Activated T-cell treated with anti-CD3 and anti-CD28 coated beads for 1 hour (primary cell): ENCODE measurements at places on chromosomes 13 and 19.
A peak's percentile ranks its signal among the peaks of the same experiment; 100 is the strongest.

DNA sequence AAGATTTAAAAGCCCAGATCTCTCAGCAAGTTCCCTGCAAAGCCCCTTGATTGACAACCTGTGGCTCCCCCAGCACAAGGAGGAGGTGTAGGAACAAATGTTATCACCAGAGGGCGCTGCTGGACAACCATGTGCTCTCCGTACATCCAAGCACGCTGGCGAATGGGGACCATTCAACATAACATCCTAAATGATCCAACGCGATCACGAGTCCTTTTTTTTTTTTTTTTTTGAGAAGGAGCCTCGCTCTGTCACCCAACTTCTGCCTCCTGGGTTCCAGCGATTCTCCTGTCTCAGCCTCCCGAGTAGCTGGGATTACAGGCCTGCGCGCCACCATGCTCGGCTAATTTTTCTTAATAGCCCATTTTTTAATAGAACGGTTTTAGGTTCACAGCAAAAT lies 52.0 kb downstream of the NWD1 start:
- peak; percentile 64 for DNase-seq

- DNase-seq, result no peak
These were observed 1422.1 kb downstream of the PCDH9 start for GRCh38 chr13:65808061-65808460.

- no peak for DNase-seq
These were observed 8.3 kb downstream of the ZNF160 start for GRCh38 chr19:53094754-53095575.

- DNase-seq, result no peak
These were observed 12.6 kb upstream of the METTL21C start for GRCh38 chr13:102707467-102707866.

- no peak for DNase-seq
These were observed 31.2 kb downstream of the MPHOSPH8 start for GRCh38 chr13:19664481-19665230.

- no peak for DNase-seq
These were observed 273.7 kb downstream of the DIAPH3 start for GRCh38 chr13:59890054-59890453.

DNA sequence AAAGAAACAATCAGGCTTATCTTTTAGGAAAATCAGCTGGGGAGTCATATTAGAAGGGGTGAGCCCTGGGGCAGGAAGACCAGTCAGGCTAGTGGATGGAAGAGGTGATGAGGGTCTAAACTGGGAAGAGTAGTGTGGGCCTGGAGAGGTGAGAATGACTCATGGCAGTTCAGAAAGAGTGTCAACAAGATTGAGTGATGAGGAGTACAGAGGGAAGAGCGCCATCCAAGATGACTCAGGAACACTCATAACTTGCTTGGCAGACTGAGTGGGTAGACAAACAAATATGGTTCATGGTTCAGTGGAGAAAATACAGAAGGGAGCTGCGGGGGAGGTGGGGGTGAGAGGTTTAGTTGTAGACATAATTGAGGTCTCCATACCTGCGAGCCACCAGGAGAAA lies 17.3 kb upstream of the CLDN10 start:
- DNase-seq, result no peak

- no peak for DNase-seq
These were observed 29.2 kb downstream of the COG6 start for GRCh38 chr13:39684531-39685137.

DNA sequence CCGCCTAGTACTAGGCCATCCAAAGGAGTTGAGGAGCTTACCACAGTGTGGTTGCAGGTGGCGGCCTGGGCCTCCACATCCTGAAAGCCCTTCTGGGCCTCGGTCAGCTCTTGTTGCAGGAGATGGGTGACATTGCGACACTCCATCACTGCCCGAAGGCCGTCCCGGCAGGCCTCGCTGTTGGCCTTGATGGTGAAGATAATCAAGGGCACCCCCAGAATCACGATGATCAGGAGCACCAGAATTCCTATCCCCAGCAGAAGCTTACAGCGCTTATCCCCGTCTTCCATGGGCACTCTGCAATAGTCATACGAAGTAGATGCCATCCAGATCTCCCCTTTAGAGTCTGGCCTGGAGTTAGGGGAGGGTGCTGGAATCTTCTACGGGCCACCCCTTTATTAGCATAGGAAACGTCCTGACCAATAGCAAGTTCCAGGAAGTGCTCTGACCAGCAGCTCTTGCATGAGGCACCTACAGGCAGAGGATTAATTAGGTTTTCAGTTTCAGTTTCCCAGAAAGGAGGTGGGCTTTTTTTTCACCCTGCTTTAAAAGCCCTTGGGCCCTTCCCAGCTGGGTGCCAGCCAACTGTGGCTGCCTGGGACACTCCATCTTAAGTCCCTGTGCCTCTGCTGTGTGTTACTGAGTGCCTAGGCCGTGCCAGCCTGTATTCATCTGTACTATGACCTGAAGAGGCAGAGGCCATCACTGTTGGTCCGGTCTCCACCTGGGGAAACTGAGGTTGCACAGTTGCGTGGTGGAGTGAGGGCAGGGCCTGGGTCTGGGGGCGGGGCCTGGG lies at the start of gene BST2:
BST2 (minus strand) TSS at position 381 of the 796 bp plus-strand sequence; CDS start at position 326, 55 bp downstream.
- DNase-seq, result peak; percentile 27

DNA sequence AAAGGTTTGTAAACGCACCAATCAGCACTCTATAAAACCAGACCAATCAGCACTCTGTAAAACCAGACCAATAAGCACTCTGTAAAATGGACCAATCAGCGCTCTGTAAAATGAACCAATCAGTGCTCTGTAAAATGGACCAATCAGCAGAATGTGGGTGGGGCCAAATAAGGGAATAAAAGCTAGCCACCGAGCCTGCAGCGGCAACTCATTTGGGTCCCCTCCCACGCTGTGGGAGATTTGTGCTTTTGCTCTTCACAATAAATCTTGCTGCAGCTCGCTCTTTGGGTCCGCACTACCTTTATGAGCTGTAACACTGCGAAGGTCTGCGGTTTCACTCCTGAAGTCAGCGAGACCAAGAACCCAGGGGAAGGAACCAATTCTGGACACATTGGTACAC lies 28.0 kb downstream of the ZNF175 start:
- DNase-seq, result no peak

DNA sequence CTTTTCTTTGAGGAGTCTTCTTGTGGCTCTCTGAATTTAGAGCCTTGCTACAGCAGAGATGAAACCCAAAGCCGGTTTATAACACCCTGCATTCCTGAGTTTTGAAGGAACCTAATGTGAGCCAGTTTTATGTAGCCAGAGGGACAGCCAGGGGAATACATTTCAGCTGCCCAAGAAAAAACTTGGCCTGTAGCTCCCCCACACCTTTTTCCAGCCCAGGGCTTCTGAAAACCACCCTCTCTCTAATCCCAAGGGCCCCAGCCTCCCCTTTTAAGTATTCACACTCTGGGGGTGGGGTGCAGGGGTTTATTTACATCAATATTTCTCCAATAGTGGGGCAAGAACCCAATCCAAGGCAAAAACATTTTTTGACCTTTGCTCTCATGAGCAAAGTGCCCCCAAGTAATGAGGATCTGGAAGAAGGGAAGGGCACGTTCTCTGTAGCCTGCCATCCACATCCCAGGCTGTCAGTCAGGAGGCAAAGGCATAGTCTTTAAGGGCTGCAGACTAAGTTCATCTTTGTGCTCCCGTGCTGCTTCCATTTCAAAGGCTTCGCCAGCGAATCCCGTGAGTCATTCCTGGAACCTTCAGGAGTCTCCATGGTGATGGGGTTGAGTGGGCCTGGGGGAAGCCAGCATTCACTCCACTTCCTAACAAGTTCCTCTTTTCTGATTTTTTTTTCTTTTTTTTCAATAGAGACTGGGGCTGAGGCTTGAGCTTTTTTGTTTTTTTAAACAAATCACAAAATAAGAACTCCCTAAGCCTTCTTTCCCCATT lies 33.2 kb upstream of the MEDAG start:
- no peak for DNase-seq

DNA sequence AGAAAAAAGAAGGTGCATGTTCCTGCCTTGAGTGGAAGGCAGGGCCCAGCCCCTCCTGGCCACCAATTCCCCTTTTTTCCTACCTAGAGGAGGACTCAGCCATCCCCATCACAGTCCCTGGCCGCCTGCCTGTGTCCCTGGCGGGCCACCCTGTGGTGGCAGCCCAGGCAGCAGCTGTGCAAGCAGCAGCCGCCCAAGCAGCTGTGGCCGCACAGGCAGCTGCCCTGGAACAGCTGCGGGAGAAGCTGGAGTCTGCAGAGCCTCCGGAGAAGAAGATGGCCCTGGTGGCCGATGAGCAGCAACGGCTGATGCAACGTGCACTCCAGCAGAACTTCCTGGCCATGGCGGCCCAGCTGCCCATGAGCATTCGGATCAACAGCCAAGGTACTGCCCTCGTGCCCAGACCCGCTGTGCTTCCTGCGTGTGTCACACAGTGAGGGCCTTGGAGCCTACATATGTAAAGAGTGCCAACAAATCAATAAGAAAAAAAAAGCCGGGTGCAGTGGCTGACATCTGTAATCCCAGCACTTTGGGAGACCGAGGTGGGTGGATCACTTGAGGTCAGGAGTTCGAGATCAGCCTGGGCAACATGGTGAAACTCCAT lies 17.6 kb upstream of the WDR18 start:
- no peak for DNase-seq

DNA sequence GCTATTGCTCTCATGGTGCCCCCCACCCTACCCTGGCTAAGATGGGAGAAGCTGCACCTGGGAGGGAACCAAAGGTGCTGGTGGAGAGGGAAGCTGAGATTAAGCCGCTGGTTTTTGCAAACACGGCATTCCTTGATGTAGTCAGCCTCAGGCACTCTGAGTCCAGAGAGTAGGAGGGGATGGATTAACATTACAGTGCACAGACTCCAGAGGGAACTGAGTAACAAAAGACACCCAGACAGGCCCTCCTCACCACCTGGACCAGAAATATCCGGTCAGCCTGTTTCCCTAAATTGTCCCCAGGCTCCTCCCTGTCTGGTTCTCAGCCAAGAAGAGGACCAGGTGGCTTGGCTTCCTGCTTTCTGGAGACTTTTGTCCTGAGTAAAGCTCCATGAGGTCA lies 28.9 kb upstream of the PABPC3 start:
- DNase-seq, result no peak

DNA sequence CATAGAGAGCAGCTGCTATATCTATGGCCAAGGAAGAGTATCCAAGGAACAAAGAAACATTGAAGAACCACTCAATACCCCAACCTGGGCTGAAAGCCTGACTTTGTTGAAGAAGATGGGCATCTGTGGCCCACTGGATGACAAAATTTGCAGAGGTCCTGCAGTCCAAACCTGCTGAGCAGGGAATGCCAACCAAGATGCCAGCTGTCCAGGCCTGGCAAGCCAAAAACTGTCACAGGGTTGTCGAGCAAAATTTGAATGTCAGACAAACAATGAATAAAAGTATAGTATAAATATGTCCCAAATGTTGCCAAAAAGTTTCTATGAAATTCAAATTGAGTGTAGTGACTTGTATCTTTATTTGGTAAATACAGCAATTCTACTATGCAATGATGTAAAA lies 1040.2 kb downstream of the PCDH9 start:
- DNase-seq, result no peak

- no peak for DNase-seq
These were observed 245.1 kb downstream of the LMO7 start for GRCh38 chr13:75881109-75881775.

DNA sequence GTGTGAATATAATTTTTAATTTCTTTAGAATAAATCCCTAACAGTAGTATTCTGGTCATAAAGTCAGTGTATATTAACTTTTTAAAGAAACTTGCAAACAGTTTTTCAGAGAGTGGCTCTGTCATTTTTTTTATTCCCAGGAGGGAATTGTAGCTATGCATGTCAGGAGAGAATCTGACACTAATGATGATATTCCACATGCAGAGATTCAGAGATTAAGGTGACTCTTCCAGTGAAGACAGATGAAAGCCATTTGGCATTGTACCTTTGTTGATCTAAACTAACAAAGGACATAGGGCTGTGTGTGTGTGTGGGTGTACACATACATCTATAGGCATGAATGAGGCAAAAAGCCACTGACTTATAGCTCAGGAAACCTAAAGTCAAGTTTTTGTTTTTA lies 99.9 kb downstream of the TNFSF13B start:
- no peak for DNase-seq

- no peak for DNase-seq
These were observed 277.9 kb upstream of the SOX1 start for GRCh38 chr13:111789011-111789410.

GRCh38 chr13:50228527-50228926 lies 213.3 kb downstream of the KCNRG start:
- no peak for DNase-seq

GRCh38 chr13:99989276-99990125 lies 7.9 kb downstream of the ZIC2 start:
- no peak for DNase-seq

DNA sequence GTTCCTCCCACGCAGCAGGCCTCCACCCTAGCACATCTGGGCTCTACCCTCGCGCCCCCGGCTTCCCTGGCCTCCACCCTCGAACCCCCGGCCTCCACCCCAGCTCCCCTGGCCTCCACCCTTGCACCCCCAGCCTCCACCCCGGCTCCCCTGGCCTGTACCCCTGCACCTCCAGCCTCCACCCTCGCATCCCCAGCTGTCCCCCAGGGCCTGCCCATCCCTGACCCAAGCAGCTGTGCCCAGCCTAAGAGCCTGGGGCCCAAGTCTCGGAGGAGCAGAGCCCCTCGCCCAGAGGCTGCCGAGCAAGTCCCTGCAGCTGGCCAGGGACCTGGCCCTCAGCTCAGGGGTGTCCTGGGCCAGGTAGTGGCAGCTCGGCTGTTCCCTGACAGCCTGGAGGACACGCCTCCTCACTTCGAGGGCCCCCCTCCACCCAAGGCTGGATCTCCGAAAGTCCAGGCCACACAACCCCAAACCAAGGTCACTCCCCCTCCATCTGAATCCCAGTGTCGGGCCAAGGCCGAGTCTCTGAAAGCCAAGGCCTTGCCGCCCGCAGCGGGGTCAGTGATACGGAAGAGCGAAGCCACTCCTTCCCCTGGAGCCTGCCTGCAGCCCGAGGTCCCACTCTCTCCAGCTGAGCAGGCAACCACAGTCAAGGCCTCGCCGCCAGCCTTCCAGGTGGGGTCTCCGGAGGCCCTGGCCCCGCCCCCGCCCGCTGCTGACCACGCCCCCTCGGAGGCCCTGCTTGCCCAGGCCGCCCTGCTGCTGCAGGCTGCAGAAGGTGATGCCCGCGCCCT lies 7.9 kb upstream of the ARHGAP33 start:
- DNase-seq, result no peak

DNA sequence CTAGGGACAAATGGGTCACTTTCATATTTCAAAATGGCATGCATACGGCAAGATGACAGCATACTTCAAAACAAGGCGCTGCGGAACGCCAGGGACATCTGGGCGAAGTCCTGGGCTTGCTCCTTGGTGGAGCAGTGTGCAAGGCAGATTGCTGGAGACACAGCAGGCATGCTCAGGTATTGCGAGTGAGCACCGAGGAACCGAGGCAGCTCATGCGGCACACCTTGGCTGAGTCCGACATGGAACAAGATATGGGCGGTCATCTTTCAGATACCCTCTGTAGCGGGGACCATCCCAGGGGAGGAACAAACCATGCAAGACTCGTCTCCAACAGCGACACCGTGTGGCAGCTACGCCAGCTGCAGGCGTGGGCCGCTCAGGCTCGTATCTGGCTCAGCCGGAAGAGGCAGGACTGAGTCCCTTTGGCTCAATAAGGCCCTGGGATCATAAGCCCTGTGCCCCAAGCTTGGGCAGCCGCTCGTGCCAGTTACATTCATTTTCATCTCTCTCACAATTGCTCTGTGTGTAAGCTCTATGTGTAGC lies 112.4 kb downstream of the NUFIP1 start:
- no peak for DNase-seq

GRCh38 chr13:87280139-87280538 lies 391.0 kb upstream of the SLITRK5 start:
- no peak for DNase-seq
